AML-193 (cell line): ENCODE measurements at places on chromosomes 7 and 10.

DNA sequence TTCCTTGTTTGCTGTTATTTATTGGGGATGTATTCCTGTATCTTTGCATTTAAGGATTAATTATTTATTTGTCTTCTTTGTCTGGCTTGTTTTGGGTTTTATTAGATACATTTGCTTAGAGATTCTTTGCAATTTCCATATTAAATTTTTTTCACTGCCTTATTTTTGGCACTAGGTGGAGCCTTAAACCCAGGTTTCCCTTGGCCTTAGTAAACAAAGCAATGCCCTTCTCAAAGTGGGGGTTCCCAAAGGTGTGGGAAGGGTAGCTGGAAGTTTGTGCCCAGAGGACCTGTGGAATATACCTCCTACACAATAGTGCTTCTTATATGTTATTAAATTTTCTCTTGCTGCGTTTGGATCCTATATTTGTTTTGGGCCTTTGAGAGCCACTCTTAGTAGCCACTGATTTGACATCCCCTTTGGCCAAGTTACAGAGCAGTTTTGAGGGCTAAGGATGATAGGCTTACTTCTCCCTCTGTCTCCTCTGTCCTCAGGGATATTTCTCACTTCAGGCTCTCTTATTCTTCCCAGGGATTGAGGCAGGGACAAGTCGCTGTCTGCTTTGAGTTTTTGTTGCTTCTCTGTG is 162.3 kb downstream of the ITGB1 start:
- DNase-seq, result peak; percentile 37

- DNase-seq, result no peak
These were observed 235.5 kb upstream of the PLXDC2 start for GRCh38 chr10:19580691-19581090.

DNA sequence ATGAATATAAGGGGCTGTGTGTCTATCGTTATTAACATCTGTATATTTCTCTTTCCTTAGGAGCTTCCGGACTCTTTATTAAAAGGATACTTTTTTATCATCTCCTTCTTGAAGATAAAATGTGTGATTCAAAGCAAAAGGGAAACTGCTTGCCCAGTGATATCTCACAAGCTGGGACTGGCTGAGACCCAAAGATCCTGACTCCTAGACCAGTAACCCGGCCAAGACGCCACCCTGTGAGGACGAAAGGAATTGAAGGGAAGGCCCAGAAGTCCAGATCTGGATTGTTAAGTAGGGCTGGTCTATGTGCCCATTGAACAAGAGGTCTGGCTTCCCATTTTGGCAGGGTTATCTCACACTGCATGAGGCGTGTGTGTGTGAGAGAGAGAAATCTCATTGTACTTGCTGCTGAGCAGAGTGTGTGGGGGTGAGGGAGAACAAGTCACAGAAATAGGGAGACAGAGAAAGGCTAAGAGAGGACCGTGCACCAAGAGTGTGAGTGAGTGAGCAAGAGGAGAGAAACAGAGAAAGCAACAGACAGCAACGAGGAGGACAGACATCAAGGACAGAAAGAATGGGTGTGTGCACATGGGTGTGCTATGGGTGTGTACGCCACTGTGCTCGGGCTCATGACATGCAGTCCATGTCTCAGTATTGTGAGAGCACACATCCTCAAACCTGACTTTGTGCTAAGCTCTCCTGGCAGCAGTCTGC is 75.4 kb downstream of the PLXNA4 start:
- DNase-seq, result no peak

- DNase-seq, result no peak
These were observed 157.4 kb downstream of the SKIDA1 start for GRCh38 chr10:21368022-21368582.

DNA sequence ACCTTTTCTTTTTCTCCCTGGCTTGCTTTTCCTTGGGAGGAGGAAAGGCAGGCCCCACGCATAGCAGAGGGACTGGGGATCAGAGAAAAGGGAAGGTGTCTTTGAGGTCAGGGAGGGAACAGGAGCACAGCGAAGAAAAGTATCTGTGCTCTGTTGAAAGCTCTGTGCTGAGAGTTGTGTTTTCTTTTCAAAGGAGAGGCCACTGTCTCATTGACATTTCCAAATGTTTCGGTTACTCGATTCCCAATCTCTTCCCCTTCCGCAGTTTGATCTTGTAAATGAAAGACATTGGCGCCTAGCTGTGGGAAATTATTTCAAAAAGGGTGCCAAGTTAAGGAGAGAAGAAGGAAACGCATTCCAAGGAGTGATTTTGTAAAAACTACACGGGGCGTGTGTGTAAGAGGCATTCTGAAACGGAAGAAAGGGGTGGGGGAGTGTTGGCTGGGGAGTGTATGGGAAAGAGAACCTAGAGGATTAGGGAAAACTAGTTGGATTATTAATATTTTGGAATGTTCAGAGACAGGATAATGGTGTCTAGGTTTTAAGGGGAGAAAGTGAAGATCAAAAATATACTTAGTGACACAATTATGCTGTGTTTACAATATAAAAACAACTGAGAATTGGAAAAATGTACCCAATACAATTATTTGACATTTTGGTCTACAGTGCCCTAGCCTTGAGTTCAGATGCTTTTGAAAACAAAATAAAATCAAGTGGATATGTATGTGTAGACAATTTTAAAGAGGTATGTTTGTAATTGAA is 708 bp downstream of the KLHDC10 start:
- peak; percentile 12 for DNase-seq

DNA sequence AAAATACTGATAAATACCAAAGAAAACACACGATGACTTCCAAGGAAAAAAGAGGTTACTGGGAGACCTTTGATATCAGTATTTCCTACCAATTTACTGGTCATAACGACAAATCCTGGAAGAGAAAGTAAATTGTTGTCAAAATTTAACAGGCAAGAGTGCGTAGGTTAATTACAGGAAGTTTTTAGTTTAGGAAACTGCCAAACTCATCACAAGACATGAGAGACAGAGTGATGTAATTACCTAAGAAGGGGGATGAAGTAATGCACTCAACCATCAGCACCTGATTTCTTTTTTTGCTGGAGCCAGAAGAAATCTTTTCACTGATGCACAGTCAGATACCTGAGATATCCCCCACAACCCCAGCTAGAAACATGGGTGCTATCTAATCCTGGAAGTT is 16.8 kb downstream of the MACC1 start:
- no peak for DNase-seq

DNA sequence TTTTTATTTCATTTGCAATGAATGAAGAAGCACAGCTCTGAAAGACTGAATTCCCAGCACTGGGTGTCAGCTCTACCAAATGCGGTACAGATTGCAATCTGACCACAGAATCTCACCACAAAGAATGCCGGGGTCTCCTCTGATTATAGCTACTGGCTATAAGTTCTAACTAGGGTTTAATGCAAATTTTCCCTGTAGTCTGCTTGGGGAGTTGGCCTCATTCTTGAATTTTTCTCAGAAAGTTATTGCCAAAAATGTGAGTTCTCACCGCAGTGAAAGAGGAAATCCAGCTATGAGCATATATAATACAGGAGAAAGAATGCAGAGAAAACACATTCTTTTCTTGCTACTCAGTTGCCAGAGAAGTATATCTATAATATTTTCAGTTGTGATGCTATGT is 1255.7 kb upstream of the LRRTM3 start:
- DNase-seq, result no peak

DNA sequence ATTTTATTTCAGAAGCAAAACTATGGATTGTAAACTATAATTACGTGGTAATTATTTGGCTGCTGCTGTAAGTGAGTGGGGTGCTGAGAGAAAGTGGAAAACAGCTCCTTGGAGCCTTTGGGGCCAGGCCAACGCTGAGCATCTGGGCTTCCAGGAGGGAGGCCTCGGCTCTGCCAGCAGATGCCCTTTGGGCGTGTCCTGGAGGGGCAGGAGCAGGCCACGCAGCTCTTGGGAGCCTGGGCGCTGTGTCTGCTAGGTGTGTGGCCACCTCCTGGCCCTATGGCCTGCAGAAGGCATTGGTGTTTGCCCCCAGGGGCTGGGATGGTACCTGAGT is 423.3 kb downstream of the GLRX3 start:
- DNase-seq, result no peak

DNA sequence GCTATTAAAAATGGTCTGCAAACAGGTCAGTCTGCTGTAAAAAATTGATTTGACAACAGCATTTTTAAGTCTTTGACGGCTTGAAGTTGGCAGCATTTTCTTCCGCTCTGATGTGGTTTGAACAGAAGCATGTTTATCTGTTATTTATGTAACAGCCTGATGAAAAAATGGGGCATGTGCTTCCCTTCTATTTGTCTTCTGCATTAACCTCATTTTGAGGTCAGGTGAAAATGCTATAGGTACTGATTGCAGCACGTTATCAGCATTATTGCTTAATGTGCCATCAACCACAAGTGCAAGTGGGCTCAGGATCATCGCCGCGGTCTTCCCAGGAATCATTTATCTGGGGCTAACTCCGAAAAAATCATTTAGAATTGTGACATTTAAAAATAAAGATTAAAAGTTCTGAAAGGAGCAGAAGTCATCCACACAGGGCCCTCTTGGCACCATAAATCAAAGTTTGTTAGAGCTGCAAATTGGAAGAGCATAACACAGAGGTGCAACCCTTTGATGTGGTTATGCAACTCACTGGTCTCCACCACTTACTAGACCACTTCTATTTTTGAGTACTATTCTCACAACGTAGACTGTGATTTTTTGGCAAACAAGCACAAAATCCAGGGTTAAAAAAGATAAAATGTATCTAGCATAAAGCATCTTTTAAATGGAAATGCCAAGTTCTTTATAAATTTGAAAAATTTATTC is 307.7 kb downstream of the MDFIC start:
- DNase-seq, result no peak

DNA sequence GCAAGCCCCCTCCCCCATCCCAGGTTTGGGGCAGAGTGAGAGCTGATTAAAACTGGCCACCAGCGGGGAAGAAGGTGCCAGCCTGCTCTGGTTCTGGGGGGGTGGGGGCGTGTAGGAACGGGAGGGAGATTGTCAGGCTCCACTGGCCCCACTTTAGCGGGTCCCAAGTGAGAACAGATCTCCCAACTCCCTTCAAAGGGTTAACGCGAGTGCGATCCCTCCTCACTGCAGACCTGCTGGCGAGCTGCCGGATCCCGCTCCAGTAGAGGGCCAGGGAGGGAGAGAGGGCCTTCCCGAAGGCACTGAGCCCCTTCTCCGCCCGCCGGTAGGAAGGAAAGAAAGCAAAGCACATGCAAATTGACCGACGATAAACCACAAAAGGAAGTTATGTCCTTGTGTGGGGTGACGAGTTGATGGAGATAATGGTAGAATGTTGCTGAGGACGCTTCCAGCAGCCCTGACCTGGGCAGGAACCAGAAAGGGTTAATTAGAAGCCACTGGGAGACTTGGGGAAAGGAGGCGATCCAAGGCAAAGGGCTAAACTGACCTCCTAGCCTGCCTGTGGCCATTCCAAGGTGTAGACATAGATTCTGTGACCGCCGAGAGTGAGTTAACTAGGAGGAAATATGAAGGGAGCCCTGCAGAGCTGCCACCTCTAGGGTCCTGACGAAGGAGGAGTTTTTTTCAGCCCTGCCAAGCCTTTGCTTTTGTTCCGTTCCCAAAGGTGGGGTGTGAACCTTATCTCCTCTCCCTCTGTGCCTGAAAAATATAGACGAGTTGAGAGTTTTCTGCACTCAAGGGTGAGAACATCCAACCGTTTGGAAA is 1.5 kb downstream of the NRG3 start:
- no peak for DNase-seq
